ENCODE measurements at places on chromosomes 12 and 14.

GRCh38 chr12:43057566-43057965, 468.0 kb upstream of the PRICKLE1 start:
- H3K27ac ChIP-seq, result no peak overlapping the region
- H3K4me3 ChIP-seq, result no peak overlapping the region
- H3K4me1 ChIP-seq, result no peaks in the 10 kb centered on the region
- no peaks in the 10 kb centered on the region for H3K27me3 ChIP-seq
- DNase-seq, result no peak

DNA sequence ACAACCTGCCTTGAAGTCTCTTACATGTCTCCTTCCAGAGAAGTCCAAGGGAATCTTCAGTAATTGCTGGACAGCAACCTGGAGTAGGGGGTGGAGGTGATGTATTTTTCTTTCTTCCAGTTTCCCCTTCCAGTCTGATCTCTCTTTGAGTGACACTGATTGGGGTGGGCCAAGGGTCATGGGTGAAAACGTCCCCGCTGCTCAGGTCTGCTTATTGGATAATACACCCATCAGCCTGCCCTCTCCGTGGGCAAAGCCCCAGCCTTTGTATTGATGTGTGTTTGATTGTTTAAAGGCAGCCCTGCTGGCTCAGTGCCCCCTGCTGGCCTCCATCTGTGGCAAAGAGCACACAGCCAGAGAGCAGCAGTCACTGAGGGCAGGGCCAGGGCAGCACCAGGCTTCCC, 35.7 kb upstream of the ATP2A2 start:
- H3K36me3 ChIP-seq, result peaks cover 8% of the 10 kb centered on the region
- H3K4me3 ChIP-seq, result no peak overlapping the region
- no peaks in the 10 kb centered on the region for H3K27me3 ChIP-seq
- H3K27ac ChIP-seq, result no peak overlapping the region
- no peak for DNase-seq

DNA sequence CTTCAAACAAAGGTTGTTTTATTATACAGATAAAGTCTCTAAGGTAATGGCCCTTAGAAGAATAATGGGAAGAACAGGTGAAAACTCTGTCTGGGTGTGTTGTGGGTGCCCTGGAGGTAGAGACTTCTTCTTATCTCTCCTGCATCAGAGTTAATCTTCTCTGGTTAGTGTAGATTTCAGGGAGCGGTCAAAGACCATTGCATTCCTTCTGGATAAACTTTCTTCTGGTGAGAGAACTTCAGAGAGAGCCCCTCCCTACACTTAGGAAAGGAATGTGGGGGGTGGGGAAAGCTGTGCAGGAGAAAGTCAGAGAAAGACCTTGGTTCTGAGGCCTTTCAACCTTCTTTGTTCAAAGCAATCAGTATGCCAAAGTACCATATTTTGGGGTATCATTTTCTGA, 658.5 kb downstream of the DIO2 start:
- H3K4me1 ChIP-seq, result peaks cover 3% of the 10 kb centered on the region
- H3K36me3 ChIP-seq, result no peaks in the 10 kb centered on the region
- H3K27ac ChIP-seq, result no peak overlapping the region
- H3K27me3 ChIP-seq, result no peaks in the 10 kb centered on the region
- H3K4me3 ChIP-seq, result no peak overlapping the region

GRCh38 chr12:114670291-114670980, 13.5 kb downstream of the TBX3 start:
- H3K4me1 ChIP-seq, result peaks cover 44% of the 10 kb centered on the region
- peaks cover 34% of the 10 kb centered on the region for H3K36me3 ChIP-seq
- no peak for DNase-seq
- H3K4me3 ChIP-seq, result no peak overlapping the region

DNA sequence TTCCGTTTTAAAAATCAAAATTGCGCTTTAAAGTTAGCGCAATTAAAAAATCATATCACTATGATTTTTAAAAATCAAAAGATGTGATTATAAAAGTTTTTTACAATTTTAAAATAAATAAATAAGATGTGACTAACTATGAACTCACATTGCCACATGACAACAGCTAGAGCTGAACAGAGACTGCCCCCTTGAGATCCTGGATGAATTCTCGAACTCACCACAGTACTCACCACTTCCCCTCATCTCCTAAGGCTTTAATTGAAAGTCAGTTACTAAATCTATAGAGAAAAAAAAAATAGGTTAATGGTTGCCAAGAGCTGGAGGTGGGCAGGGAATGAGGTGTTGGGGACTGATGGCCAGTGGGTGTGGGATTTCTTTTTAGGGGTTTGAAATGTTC, 384.2 kb downstream of the ZFP36L1 start:
- no peaks in the 10 kb centered on the region for H3K36me3 ChIP-seq
- H3K27ac ChIP-seq, result no peak overlapping the region
- H3K4me1 ChIP-seq, result peaks cover 6% of the 10 kb centered on the region
- H3K27me3 ChIP-seq, result no peaks in the 10 kb centered on the region
- DNase-seq, result no peak
- no peak overlapping the region for H3K4me3 ChIP-seq
